ENCODE measurements at places on chromosomes 6 and 20. TPM values are rescaled to one million over a fixed set of nuclear protein-coding genes. Genes with fewer than 3 reads are reported as not detected.
A peak's percentile ranks its signal among the peaks of the same experiment; 100 is the strongest.

DNA sequence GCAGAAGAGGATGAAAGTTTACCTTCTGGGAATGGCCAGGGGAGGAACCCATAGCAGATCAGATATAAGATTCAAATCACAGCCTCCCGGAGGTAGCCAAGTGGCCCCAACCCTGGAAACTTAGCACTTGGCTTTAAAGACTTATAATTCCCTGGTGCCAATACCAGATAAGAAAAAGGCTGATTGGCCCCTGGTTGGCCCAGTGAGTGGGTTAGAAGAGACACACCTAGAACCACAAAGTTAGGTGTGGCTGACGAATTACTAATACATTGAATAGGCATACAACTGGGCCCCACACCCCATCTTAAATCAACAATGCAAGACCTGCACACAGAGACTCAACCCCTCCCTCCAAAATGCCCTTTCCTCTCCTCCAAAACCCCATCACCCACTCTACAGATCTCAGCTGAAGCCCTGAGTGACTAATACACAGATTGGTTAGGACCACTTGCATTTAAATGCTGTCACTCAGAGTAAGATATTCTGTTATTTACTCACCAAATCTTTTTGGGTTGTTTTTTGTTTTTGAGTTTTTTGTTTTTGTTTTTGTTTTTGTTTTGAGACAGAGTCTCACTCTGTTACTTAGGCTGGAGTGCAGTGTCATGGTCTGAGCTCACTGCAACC, 315.4 kb upstream of the JARID2 start:
- DNase-seq, result no peak

SLC26A8 gene
- total RNA-seq, result not detected

ACTL10 gene
- total RNA-seq, result 0.37 TPM

GRCh38 chr6:63964366-63964765, 328.8 kb downstream of the PHF3 start:
- DNase-seq, result no peak

DNA sequence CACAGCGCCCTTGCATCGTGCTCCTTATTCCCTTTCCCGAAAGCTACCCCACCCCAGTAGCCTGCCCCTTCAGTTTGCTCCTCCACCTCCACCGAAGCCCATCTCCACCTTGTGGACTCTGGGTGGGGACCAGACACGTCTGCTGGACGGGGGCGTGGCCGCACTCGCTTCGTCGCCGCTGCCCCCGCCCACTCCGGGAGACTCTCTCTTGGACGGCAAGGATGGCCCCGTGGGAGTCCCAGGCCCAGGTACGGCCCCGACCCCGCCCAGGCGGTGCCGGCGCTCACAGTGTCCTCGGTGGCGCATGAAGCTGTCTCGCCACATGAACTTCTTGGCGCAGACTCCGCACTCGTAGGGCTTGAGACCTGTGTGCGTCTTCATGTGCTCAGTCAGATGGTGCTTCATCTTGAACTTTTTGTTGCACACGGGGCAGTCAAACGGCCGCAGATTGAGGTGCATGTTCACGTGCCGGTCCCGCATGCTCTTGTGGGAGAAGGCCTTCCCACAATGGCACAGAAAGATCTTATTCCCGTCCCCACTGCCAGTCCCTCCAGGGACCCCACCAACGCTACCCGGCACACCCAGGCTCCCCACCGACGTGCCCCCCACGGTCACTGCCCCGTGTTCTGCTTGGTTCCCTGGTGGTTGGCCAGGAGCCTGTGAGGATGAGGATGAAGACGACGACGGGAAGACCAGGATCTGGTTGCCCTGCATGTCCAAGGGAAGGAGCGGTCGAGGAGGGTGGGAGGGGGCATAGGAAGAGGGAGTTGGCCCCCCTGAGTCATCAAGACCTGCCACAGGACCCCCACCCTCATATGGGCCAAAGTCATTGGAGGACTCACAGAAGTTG, 1.3 kb upstream of the TAPBP start:
- peak; percentile 65 for DNase-seq

ANKEF1 gene
- 1.2 TPM for total RNA-seq

BPIFB2 gene
- total RNA-seq, result not detected

- DNase-seq, result no peak
Observed at GRCh38 chr6:20188630-20189075, 23.6 kb downstream of the MBOAT1 start.

DNA sequence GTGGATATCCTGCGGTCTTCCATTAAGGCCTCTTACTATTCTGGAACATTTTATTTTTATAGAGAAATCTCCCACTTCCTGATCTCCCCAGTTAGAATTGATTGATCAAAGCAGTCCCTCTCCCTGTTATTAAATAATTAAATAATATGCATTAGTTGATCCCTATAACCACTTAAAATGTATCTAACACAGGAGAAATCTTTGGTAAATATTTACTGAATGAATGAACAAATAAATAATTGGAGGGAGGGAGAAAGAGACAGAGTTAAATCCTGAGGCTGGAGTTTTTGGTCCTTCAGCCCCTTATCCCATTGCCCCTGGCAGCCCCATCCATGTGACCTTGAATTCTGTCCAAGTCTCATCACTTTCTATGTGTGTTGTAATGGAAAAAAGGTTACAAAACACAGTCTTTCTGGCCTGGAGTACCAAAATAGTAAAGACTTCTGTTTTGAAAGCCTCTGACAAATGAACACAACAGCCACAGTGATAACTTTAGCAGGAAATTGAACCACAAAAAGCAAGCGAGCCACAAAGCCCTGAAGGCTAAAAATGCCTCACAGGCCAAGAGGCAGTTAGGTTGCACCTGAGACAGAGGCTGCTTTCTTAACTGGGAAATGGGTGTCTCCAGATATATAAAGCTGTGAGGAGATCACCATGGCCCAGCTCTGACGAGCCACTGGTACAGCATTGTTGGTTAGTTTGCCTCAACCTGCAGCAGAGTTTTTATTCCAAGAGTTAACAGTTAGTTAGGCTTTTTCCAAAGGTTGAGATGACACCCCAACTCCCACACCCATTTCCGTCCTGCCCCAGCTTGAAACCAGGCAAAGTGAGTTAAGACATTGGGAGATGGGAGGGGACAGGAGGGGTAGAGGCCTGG, 11.3 kb downstream of the NT5E start:
- no peak for DNase-seq

GRCh38 chr20:18742841-18743240, 70.7 kb upstream of the SCP2D1 start:
- DNase-seq, result no peak

DNA sequence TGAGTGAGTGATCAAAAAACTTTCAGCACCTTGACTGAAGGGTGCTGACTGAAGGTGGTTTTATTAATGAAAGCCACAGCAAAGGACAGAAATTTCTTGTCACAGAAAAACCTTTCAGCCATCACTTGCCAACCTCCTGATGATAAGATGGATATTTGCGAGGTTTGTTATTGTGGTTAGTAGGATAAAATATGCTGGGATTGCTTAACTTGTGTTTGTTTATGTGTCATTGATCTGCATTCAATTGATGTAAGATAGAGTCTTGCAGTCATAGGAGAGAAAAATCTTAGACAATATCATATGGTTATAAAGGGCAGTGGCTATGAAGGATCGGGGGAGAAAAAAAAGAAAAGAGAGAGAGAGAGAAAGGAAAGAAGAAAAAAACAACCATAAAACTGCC, 1.2 kb downstream of the TSBP1 start:
- DNase-seq, result no peak

PDE10A gene
- 15.3 TPM for total RNA-seq

FERMT1 gene
- total RNA-seq, result 0.53 TPM

DNA sequence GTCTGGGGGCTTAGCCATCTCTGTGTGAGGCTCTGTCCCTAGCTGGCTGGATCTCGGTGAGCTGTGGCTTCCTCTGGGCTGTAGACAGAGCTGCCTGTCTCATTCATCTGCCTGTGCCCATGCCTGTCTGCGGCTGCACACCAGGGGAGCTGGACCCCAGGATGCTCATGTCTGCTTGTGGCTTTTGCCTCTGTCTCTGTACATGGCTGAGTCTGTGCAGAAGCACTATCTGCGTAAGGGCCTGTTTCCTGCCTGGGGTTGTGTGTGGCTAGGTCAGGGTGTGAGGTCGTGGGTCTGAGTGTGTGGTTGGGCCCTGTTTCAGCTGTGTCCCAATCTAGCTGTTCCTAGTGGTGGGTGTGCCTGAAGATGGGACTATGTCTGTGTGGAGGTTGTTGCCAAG, 68.2 kb downstream of the CDH22 start:
- DNase-seq, result no peak

BPIFA2 gene
- not detected for total RNA-seq

PKHD1 gene
- total RNA-seq, result not detected

GRCh38 chr6:128499079-128499731, 21.2 kb downstream of the PTPRK start:
- DNase-seq, result no peak

STX11 gene
- 18.3 TPM for total RNA-seq

DEFB124 gene
- total RNA-seq, result not detected

GRCh38 chr6:156250593-156250992, 526.6 kb upstream of the ARID1B start:
- DNase-seq, result no peak

DNA sequence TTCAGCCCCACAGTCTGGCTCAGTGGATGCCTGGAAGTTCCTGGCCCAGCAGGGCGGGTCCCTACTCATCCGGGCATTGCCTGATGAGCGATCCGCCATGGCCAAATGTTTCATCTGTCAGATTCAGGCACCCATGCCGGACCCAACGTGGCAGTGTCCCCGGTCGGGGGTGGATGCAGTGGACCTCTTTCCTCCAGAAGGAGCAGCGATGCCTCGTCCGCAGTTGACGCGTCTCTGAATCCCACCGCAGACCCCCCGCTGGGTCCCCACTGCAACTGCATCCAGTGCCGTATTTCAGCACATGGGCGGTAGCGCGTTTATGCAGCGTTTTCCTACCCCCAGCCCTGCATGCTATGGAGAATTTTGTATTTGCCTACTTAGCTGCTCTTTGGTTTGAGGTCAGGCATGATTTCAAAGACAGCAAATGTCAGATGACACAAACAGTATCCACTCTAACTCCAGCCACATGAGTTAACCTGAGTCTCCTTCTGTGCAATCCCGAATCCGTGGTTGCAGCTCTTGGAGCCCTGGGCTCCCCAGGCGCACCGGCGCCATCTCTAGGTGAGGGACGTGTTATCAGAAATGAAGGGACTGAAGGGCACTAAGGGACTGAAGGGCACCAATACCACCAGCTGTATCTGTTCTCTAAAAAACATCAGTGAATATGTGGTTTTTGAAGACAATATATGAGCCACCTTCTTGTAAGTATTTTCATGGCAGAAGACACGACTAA, 72.6 kb upstream of the THBS2 start:
- no peak for DNase-seq

DNA sequence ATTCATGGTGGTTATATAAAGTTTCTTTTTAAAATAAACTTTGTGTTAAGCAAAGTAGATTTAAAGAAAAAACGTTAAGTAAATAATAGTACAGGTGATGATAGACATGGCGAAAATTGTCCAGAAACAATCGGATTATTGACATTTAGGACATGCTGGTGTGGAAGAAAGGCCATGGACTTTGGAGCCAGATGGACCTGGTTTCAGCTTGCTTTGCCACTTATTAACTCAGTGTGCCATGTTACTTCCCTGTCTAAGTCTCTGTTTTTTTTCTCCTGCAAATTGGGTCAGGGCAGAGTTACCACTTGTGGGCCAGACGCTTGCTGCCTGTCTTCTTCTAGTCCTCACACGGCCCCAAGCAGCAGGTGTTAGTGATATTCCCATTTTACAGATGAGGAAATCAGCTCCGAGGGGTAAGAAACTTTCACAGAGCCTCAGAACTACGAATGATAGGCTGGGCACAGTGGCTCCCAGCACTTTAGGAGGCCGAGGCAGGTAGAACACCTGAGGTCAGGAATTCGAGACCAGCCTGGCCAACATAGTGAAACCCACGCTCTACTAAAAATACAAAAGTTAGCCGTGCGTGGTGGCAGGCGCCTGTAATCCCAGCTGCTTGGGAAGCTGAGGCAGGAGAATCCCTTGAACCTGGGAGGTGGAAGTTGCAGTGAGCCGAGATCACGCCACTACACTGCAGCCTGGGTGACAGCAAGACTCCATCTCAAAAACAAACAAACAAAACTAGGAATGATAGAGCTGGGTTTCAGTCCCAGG, 12.4 kb downstream of the KIF3B start:
- no peak for DNase-seq

DNA sequence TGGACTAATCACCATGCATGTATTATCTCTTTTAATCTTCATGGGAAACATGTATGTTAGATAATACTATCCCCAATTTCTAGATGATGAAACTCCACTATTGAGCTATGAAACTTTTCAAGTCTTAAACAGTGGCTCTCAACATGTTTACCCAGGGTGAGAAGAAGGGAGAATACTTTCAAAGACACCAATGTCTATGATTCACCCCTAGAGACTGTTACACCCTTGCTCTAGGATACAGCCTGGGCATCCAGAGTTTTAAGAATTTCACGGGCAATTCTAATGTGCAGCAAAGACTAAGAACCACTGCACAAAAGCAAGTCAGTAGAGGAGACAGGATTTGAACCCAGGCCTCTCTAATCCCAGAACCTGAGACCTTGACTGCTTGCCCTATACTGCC, 47.8 kb downstream of the GFOD1 start:
- DNase-seq, result no peak

GRCh38 chr6:39113788-39114187, 1.2 kb downstream of the SAYSD1 start:
- DNase-seq, result no peak

GRCh38 chr6:14128012-14128411, 10.4 kb downstream of the CD83 start:
- no peak for DNase-seq

DNA sequence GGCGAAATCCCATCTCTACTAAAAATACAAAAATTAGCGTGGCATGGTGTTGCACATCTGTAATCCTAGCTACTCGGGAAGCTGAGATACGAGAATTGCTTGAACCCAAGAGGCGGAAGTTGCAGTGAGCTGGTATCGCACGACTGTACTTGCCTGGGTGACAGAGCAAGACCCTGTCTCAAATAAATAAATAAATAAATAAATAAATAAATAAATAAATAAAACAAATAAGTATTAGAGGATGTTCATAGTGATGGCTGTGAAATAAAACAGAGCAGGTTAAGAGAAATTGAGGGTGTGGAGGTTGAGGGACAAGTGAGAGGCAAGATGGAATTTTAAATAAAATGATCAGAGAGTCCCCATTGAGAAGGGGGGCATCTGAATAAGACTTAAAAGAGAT, 124.7 kb upstream of the DST start:
- no peak for DNase-seq

DNA sequence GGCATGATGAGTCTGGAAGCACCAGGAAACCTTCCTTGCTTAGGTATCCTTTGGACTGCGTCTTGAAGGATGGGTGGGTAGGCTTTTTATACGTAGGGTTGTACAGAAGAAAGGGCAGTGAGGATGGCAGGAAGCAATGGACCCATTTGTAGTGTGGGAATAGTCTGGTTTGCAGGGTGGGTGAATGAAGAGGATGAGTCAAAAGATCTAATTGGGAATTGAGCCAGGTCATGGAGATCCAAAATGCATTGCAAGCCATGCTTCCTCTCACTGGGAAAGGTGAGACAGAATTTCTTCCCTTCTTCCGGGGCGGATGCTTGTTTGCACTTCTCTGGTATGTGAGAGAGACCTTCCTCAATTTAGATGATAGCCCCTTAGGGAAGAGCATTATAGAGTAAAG, 10.1 kb upstream of the BTBD3 start:
- no peak for DNase-seq

All from heart left ventricle (tissue), 16 donors.